ENCODE measurements at places on chromosomes 2 and 18.
A peak's percentile ranks its signal among the peaks of the same experiment; 100 is the strongest.

DNA sequence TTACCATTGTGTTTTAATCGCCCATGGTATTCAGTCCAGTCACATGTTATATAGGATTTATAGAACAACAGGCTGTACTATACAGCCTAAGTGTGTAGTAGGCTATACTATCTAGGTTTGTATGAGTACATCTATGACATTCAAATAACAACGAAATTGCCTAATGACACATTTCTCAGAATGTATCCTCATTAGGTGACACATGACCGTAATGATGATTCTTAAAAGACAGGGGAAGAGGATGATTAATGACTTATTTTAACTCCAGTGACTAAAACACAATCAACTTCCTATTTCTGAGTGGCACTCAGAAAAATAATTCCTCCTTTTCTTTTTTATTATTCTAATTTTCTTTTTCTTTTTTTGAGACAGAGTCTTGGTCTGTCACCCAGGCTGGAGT is 63.0 kb upstream of the ACSL3 start:
- DNase-seq = no peak

GRCh38 chr2:70744397-70744796 is 23.6 kb downstream of the ADD2 start:
- no peak for DNase-seq

DNA sequence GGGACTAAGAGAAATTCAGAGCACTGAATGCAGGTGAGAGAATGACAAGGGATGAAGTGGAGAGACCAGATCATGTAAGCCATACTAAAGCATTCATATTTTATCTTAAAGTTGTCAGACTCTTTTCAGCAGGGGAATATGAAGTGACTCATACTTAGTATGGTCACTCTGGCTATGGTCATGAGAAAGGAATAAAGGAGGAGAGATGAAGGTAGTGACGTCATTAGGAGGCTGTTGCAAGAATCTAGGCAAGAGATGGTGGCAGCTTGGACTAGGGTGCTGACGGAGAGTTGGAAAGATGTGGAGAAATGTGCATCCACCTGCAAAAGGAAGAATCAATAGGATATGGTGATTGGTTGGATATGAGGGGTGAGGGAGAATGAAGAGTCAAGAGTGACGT is 203.2 kb upstream of the ACVR2A start:
- DNase-seq = no peak

GRCh38 chr18:66495844-66496243 is 108.0 kb downstream of the CDH19 start:
- peak; percentile 3 for DNase-seq

DNA sequence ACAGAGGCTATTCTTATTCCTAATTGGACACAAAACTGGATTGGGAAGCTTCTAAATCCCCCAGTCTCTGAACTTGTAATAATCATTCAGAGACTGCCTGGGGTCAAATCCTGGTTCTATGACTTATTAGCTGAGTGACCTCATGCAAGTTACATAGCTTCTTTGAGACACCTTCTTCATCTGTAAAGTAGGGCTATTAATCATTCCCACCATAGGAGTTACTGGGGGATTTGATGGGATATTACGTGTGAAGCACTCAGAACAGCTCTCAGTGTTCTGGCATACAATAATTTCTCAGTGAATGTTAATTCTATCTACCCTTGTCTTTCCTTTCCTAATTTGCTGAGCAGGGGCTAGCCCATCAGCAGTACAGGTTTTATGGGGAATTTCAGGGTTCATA is 256.7 kb upstream of the TNP1 start:
- DNase-seq = no peak

GRCh38 chr2:178448968-178449661 is 1.9 kb downstream of the PRKRA start:
- no peak for DNase-seq

DNA sequence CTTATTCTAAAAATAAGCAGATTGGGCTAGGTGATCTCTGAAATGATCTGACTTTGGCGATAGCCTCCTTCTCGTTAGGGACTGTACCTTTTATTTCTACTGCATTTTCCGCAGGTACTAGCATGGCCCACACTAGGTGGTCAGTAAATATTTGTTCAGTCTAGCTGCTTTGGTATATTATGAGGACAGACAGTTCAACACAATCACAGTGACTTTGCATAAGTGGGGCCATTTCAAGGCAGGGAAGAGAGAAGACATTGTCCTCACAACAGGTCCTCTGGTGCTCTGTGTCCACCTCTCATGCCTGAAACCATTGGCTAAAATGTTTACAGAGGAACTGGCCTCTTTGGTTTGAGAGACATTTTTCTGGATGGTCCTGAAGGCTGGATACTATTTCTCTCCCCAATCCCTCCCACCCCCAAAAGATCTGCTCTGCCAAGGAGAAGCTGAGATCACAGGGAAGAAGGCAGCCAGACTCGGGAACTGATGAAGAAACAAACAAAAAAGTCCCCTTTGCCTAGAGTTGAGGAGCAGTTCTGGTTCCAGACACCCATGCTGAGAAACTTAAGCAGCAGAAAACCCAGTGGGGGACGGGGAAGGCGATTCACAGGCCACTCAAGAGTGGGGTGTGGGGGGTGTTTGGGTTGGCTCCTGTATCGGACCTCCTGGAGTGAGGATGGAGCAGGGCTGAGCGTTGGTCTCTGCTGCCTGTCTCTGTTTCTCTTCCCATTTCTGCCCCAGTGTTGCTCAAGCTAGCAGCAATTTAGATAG is 2.9 kb upstream of the TNP1 start:
- DNase-seq = no peak

DNA sequence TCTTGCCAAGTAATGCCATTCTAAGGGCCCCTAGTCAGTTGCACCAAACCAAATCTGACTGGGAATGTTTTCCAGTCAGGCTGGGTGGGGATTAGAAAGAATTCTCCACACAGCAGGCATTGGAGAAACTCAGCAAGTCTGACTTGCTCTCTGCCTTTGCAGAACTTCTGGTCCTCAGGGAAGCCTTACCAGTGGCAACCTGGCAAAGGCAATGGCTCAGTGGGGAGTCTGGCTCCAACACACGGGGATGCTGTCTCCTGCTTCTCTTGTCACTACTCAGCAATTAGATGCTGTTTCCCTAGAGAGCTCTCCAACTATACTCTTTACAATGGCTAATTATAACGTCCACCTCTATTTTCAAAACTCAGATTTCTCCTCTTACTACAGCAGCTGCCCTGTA is 810.7 kb downstream of the LRRTM4 start:
- no peak for DNase-seq

- DNase-seq = no peak
Measured at GRCh38 chr2:160257743-160258491, 57.8 kb upstream of the ITGB6 start.

GRCh38 chr2:23322567-23323197 is 62.3 kb upstream of the KLHL29 start:
- DNase-seq = no peak

DNA sequence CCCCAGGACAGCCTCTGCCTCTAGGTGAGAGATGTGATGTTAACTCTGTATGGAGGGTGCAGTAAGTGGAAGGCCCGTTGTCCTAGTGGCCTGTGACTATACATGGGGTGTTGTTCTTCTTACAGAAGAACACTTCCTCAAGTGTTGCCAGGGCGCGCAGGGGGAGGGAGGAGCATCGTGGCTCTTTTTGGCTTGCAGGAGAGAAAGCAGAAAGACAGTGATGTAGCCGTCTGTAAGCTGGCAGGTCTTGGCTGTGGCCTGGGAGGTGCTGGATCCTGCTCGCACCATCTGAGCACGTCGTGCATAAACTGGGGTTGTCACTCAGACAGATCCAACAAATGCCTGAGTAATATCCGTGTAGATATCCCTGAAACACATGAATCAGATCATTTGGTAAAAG is 44.3 kb downstream of the ZNF236 start:
- no peak for DNase-seq

GRCh38 chr2:212726403-212726802 is 187.8 kb upstream of the ERBB4 start:
- DNase-seq = no peak

DNA sequence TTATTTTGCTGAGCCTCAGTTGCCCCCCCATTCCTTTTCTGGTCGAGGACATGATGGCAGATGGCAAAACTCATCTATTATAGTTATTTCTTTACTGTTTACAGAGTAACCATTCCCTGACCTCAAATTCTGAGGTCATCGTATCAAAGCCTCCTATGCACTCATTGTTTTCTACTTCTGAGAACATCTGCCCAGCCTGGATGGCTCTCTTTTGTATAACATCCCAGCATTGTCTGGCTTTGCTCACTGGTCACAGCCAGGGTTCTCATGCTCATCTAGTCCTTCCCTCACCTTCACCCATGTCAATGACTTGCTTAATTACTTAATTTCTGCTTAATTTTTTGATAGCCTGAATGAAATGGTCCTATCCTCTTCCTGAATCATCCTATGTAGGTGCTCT is 472.1 kb downstream of the PARD3B start:
- DNase-seq = no peak

- no peak for DNase-seq
Measured at GRCh38 chr2:178858896-178859625, 51.8 kb upstream of the TTN start.

DNA sequence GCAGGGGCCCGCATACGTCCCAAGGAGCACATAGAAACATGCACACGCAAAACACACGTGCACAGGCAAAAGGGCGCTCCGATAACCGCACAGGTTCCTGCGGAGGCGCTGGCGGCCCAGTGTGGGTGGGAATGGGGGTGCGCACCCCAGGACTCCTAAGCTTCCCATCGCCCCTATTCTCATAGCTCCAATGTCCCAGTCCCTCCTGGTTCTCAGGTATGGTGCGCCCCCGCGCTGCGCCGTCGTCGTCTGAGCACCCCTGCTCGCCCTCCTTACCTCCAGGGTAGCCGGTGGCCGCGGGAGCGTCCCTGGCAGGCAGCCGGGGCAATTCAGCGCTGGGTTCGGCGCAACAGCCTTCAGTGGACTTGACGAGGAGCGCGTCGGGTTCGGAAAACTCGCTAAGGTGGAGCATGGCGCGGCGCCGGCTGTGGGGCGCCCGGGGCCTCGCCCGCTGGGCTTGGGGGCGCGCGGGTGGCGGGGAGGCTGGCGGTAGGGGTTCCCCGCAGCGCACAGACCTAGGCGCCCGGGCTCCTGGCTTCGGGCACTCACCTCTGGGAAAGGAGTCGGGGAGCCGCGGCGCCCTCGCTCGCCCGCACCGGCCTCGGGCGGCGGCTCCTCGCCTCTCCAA is 328 bp downstream of the EGR4 start:
- DNase-seq = peak; percentile 10

DNA sequence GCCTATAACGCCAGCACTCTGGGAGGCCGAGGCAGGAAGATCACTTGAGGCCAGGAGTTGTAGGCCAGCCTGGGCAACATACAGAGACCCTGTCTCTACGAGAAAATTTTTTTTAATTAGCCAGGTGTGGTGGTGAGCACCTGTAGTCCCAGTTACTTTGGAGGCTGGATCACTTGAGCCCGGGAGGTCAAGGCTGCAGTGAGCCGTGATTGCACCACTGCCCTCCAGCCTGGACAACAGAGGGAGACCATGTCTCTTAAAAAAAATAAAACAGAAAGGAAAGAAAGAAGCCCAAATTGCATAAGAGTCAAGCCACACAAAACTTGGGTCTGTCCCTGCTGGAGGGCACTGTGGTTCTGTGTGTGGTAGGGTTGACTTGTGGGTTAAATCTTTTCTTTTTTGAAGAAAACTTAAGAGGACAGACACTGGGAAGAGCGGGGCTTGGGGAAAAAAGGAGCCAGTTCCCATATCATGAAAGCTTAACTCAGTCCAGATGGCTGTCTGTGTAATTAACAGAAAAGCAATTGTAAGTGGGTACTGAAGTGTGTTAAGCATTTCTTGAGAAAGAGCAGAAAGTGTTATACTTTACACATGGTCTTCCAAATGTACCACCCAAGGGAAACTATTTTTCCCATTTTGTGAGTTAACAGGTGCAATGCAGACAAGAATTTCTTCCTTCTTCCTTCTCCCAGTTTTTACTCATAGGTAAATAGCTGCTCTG is 115.1 kb downstream of the ALPK2 start:
- DNase-seq = no peak

GRCh38 chr18:48460929-48461583 is 51.9 kb upstream of the ZBTB7C start:
- DNase-seq = no peak

- peak; percentile 64 for DNase-seq
Measured at GRCh38 chr2:233566141-233566956, at the start of gene USP40. USP40 (minus strand) TSS chr2:233566782; CDS start chr2:233565554, 1,228 bp downstream.

All from stimulated activated CD4-positive, alpha-beta T cell treated with anti-CD3 and anti-CD28 coated beads, Interleukin-4, amount 100 ng/mL, for 24 hours (primary cell).